ENCODE measurements at places on chromosomes 4 and X. TPM values are rescaled to one million over a fixed set of nuclear protein-coding genes. Genes with fewer than 3 reads are reported as not detected.

TKTL2 gene
- not detected for total RNA-seq

XKRX gene
- 0.24 TPM for total RNA-seq

IL2 gene
- not detected for total RNA-seq

BRS3 gene
- total RNA-seq = not detected

TBC1D19 gene
- 2.9 TPM for total RNA-seq

All from A549 treated with CORT108297 at 1 μM for 4 hours (cell line).